Stimulated activated CD4-positive, alpha-beta T cell treated with anti-CD3 and anti-CD28 coated beads, Interleukin-4, amount 100 ng/mL, for 1 hour (primary cell): ENCODE measurements at places on chromosomes 1 and 21.
A peak's percentile ranks its signal among the peaks of the same experiment; 100 is the strongest.

GRCh38 chr1:212879947-212880690 lies 22.0 kb downstream of the FLVCR1 start:
- no peak for DNase-seq

GRCh38 chr1:92470216-92470615 lies 16.5 kb downstream of the GFI1 start:
- no peak for DNase-seq

DNA sequence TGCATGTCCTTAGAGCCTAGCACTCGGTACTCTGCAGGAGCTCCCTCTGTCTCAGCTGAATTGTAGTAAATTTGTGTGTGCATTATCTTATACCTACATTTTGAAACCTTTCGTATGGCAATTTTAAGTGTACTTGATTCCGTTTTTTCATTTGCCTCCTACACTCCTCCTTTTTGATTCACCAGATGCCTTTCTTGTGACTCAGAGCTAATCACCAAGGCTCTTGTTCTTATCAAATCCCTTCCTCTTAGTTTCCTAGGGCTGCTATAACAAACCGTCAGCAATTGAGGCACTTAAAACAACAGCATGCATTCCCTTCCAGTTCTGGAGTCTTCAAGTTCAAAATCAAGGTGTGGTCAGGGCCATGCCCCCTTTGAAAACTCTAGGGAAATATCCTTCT lies 261.0 kb downstream of the ASTN1 start:
- DNase-seq = no peak

- no peak for DNase-seq
Observed at GRCh38 chr1:33400153-33400911, 30.6 kb downstream of the PHC2 start.

- DNase-seq = no peak
Observed at GRCh38 chr1:151949371-151950193, 40.3 kb upstream of the THEM4 start.

- DNase-seq = no peak
Observed at GRCh38 chr1:17559615-17560419, 20.3 kb downstream of the ARHGEF10L start.

DNA sequence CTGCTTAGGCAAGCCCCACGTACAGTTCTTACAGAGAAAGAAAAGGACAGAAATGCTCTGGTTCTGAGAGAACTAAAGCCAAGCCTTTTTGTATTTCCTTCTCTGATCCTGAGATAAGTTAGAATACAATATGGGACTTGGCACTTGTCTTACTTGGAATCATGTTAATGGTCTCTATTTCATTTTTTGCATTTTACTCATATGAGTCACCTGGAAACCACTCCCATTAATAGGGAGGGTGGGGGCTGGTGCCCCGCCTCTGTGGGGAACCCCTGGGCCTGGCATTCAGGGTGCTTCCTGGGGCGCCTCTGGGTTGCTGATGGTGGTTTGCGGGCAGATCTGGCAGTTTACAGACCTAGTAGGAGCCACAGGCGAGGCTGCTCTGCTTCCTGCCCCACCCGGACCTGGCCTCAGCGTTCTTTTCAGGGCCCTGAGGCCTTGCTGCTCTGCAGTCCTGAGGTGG lies 26.7 kb downstream of the TSPAN2 start:
- peak; percentile 78 for DNase-seq

DNA sequence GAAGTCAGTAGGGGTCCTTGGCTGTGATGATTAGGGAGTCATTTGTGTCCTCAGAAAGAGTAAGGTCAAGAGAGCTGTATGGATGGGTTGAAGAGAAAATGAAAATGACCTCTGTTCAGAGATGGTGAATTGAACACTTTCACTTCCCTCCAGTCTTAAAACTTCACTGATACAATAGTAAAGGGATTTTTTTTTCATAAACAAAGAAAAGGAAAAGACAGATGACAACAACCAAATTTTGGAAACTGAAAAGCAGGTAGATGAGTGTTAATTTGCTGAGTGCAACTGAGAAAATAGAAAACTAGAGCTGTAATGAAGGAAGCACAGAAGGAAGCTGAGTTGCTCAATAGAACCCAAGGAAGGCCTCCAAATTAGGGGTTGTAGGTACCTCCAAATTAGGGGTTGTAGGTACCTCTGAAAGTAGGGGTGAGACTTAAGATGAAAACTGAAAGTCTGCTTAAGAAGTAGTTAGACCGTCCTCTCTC lies 14.8 kb upstream of the S1PR1 start:
- no peak for DNase-seq

GRCh38 chr1:215786997-215787396 lies 219.9 kb downstream of the KCTD3 start:
- no peak for DNase-seq

DNA sequence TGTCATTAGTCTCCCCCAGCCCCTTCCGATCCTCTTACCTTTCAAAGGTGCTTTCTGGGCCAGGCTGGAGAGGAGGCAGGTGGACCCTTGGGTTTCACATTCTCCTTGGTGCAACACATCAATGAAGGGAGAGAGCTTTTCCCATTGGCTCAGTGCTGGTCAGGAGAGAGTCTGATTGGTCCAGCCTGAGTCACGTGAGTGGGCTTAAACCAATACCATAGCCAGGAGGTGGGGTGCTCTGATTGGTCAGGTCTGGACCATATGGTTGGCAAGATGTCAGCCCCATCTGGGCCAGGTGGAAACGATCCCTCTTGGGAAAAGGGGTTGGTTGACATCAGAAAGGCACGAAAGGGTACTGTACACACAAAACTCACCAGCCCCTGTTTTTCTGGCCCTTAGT lies 44.8 kb upstream of the ABCG1 start:
- DNase-seq = no peak

GRCh38 chr1:200488375-200489165 lies 78.7 kb upstream of the ZNF281 start:
- DNase-seq = peak; percentile 19

DNA sequence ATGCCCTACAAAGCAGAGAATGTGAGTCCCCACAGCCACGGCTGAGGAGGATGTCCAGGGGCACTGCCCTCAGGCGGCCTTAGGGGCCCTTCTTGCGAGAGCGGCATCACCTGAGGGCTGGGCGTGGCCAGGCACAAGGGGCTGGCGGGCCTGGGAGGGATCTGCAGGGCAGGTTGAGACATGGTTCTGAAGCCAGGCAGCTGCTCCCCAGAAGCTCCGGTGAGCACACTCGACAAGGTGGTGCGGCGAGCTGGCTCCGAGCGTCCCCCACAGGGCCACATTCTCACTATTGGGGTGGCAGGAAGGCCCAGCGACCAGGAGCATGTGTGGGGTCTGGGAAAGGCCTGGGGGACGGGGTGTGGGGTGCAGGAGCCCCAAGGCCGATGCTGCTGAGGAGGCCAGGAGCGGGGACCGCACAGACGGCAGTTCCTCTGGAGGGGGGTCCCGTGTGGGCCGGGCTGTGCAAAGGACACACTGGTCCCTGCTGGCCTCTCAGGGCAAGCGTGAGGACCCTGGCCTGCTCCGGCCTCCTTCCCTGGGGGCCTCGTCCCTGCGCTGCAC lies 47.2 kb downstream of the MORN1 start:
- DNase-seq = no peak

DNA sequence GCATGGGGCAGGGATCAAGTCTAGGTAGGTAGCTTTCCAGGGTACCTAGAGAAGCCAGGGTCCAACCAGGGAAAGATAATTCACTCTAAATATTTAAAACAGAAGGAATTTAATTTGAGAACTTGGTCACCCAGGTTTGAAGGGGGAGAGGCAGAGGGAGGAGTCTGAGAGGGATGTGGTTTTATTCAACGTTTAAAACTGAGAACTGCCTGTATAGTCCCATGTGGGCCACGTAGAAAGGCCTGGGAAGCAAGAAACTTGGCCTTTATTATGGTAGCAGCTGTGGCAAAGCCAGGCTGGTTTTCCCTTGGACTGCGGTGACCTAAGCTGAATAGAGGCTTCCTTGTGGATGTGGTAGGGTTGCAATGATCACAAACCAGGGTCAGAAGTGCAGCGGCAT lies 42.0 kb upstream of the DUSP10 start:
- no peak for DNase-seq

DNA sequence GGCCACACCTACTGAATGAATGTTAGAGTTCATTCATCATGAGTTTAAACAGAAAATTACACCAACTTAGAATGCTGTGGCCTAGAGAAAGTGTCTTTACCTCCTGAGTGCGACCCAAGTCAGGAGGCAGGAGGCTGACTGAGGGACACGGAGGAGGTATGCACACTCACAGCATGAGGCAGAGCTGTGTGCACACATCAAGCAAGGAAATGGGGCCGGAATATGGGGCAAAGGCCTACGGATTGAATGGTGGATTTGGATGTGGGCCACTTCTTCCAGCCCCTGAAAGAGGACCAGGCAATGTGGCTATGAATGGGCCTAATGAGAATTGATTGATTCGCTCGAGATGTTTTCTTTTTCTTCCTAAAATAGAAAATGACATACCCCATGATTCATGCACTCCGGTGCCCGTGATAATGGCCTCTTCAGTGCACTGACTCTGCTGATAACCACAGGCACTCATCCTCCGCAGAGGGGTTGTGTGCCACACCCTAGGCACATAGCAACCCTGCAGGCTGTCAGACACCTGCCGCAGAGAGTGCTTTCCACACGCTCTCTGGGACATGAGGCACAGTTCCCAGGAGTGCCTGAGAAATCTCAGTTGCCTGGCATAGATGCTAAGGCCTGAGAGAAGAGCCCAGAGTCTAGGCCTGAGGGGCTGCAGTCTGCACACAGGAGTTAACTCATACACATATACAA lies 155.5 kb downstream of the GLUL start:
- DNase-seq = no peak

- no peak for DNase-seq
Observed at GRCh38 chr1:155694167-155694566, 5.3 kb downstream of the DAP3 start.

GRCh38 chr1:97046765-97047420 lies 325.3 kb downstream of the PTBP2 start:
- DNase-seq = no peak

DNA sequence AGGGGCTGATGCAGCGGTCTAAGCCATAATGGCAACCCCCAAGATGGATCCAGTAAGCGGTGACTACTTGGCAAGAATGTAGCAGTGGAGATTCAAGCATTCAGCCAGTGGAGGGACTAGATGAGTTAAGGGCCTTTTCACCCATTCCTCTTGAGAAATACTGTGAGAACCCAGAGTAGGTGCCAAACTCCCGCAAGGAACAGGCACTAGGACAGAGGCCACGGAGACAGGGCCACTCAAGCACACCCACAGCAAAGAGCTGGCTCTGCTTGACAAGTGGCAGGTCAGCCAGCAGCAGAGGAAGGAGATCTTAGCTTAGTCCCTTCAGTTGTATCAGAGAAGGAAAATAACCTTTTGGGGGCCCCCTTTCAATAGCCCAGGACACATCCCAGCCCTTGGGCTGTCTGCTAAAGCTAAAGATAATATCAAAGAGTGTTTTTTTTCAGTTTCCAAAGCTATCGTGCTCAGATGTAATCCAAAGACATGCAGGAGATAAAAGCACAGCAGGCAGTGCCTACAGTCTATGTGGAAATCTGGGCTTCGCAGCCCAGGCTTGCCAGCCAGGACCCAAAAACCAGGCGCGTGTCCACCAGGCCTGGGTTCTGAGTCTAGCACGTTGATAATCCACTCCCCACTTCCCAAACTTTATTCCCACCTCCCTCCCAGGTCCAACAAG lies 62.0 kb upstream of the GOLT1A start:
- no peak for DNase-seq

DNA sequence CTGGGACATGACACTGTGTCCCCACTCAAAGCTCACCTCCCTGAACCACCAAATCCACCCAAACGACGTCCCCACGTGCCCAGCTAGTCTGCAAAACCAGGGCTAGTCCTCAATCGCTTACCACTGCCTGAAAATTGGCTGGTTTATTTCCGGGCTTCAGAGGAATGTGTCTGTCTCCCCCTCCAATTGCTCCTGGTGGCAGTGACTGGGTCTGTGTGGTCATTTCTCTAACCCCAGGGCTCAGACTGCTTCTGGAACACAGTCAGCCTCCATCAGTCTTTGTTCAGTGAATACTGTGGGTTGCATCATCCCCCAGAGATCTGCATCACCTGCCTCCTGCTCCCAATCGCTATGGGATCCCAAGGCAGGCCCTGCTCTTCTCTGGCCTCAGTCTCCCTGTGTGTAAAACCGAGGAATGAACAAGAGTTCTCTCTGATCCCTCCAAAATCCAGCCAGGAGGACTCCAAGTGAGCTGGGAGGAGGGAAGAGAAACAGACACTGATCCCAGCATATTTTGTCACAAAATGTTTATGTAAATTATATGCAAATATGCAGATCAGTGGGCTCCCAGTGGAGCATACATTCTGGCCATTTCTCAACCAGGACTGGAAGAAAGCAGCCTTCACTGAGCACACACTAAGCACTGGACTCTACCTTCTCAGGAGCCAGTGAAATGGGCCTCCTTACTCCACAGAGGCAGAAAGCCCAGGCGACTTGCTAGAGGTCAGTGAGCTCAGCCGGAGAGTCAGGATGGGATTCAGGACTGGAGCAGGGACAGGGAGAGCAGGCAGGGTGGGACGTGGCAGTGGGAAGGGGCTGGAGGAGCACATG lies 20.9 kb downstream of the SDC3 start:
- no peak for DNase-seq

DNA sequence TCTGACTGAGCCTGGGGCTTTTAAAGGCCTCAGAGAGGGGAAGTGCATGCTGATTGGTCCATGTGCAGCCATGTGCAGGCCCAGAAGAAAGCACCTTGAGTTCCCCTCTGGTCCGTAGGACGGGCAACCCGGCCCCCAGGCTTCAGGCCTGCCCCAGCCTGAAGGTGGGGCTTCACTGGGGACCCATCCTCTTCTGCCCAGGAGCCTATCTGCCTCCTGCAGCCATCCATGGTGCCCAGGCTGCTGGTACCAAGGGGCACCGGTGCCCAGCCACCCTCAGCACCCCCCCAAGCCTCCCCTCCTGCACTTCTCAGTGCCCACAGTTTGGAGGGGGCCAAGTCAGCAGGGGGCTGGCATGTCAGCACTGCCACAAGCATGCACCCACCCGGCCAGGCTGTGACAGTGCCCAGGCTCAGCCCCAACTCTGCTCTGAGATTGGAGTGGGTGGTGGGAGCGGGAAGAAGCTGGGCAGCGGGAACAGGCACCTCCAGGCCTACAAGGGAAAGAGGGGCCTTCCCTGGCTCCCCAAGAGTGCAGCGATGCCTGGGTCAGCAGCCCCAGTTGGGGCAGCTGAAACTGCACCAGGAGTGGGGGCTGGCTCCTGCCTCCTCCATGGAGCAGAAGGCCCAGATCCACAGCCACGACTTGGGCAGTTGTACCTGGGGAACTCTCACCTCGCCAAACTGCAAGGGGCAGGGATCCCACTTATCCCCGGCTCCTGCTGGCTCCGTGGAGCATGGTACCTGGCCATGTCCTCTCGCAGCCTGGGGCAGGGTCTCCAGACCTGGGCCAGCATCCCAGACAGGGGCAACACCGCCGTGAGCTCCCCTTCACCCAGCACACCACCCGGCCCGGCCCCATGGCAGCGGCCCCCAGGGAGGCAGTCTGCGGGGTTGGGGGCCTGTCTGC lies 11.7 kb downstream of the COL6A2 start:
- no peak for DNase-seq

- DNase-seq = no peak
Observed at GRCh38 chr1:65423884-65424572, 3.6 kb downstream of the LEPR start.

DNA sequence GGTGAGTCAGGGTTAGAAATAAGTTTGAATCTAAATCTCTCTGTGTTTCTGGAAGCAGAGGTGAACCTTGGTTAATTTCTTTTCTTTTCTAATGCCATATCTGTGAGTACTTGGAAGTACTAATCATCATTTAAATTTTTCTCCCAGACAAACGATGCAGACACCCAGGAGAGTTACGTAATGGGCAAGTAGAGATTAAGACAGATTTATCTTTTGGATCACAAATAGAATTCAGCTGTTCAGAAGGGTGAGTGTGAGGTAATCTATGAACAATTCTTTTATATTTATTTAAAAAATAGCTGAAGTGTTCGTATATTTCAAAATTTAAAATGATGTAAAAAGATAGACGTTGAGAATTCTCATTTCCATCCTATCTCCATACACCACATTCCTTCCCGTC lies 11.2 kb downstream of the C4BPA start:
- no peak for DNase-seq
